Activated CD4-positive, alpha-beta T cell treated with anti-CD3 and anti-CD28 coated beads for 24 hours (primary cell): ENCODE measurements at places on chromosomes 1 and 21.

- DNase-seq: no peak
Observed at GRCh38 chr1:174724219-174724618, 275.5 kb upstream of the CACYBP start.

- peak; percentile 64 for DNase-seq
Observed at GRCh38 chr1:34597877-34598514, 156.9 kb upstream of the GJB5 start.

DNA sequence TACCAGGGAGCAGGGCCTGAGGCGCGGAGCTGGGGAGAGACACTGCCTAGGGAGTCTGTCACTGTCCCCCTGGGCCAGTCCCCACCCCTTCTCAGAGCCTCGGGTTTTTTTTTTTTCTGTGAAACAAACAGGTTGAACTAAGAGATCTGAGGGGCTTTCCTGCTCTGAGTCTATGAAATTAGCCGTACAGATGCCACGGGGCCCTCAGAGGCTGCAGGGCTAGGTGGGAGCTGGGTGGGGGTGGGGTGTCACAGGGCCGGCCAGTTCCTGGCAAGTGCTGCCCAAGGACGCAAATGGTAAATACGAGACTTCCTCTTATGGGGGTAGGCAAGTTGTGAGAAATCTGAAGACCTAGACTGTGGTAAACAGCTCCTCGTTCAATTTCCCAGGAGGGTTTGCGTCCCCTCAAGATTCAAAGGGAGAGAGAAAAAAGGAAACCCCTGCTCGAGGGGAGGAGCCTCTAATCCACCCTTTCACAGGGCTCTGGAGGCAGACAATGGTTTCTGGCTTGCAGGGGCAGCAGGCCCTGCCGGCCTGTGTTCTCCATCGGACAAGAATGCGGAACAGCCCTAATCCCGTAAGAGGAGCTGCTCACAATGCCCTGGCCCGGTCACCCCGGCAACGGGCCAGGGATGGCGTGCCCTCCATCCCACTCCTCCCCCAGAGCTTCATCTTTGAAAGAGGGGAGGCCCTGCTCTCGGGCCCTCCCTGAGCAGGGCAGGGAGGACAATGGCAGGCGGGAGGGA is 7.8 kb downstream of the NUAK2 start:
- DNase-seq: no peak

DNA sequence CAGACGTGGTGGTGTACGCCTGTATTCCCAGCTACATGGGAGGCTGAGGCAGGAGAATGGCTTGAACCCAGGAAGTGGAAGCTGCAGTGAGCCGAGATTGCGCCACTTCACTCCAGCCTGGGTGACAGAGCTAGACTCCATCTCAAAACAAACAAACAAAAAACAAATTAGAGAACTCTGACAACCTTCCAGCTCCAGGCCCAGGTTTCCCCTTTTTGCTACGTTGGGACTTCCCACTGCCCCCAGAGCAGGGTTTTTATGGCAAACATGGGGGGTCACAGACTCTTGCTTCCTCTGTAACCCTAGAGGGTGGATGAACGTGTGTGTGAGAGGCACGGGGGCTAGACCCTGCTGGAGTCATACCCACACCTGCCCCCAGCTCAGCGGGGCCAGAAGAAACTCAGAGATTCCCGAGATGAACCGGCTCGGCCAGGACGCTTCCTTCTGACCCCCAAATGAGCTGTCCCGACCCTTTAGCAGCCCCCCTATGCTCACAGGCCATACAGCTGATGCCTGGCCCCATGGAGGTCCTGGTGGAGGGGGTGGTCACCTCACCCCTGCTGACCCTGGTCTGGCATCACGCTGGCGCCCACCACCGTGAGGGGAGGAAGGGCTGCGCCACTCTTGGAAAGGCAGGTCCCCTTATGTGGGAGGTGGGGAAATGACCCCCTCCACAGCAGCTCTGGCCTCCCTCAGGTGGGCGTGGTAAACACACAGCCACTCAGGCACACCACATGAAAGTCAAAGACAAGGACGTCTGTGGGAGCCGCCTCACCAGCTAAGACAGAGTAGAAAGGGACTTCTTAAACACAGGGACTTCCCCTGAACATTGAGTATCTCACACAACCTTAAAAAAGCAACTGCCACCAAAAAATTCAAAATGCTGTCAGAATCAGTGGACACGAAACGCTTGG is 7.1 kb downstream of the GPR157 start:
- DNase-seq: no peak

DNA sequence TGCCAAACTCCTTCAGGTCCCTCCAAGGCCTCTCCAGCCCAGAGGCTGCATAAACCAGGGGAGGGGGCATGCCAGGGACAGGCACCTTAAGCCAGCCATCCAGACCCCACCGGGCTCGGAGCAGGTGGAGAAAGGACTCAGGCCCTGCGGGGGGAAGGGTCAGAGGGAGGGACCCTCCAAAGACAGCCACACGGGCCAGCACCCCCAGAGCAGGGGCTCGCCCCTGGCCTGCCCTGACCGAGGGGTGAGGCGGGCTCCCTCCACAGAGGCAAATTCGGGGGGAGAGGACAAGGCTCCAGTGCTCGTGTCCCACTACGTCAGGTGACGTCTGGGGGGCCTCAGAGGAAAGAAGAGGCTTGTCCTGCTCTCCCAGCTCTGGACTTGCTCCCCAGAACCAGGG is 8.2 kb downstream of the MEGF6 start:
- DNase-seq: no peak

DNA sequence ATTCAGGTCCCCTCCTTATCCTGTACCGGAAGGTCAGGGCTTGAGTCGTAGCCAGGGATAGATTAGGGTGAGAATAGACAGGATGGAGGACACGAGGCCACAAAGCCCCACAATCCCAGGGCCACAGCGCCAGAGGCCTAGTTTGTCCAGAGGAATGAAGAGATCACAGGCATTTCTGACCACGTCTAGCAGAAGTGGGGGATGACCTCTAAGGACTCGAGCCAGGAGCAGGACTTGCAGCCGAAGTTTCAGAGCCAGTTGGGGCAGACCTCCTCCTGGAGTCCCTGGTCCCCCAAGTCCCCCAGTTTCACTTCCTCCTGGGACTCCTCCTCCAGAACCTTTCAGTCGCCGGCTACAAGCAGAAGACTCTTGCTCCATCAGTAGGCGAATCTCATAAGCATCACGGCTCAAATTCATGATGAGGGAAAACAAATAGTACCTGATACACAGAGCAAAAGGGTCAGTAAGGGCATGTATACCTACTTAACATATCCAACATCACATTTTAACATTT is 2.3 kb upstream of the ITGA10 start:
- no peak for DNase-seq

DNA sequence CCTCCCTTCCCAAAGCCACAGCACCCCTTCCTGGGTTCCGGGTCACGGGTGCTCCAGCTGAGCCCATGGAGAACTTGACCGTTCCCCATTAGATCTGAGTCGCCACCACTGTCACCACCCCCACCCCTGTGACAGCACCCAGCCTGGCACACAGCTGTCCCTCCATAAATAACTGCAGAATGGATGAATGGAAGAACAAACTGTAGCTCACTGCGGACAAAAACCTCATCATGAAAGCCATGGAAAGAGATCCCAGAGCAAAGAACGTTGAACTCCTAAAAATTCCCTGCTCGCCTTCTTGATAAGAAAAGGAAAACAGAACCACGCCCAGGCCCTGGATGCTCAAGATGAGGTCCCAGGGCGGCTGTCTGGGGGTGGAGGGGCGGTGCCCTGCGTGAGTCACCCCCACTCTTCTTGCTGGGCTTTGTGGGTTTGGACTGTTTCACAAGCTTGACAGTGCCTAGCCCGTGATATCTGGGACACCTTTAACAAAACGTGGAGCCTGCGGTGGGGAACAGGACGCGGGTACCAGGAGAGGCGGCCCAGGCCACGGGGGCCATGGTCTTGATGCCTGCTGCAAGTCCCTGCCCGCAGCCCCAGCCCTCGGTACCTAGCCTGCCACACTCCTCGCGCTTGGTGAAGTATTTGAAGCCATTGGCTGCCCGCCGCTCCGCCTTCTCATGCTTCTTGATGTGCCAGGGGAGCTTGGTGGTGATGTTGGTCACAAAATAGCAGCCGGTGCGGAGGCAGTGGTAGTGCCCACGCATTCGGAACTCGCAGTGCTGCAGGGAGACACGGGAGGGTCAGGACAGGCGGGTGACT is 151.9 kb downstream of the CASZ1 start:
- DNase-seq: no peak

DNA sequence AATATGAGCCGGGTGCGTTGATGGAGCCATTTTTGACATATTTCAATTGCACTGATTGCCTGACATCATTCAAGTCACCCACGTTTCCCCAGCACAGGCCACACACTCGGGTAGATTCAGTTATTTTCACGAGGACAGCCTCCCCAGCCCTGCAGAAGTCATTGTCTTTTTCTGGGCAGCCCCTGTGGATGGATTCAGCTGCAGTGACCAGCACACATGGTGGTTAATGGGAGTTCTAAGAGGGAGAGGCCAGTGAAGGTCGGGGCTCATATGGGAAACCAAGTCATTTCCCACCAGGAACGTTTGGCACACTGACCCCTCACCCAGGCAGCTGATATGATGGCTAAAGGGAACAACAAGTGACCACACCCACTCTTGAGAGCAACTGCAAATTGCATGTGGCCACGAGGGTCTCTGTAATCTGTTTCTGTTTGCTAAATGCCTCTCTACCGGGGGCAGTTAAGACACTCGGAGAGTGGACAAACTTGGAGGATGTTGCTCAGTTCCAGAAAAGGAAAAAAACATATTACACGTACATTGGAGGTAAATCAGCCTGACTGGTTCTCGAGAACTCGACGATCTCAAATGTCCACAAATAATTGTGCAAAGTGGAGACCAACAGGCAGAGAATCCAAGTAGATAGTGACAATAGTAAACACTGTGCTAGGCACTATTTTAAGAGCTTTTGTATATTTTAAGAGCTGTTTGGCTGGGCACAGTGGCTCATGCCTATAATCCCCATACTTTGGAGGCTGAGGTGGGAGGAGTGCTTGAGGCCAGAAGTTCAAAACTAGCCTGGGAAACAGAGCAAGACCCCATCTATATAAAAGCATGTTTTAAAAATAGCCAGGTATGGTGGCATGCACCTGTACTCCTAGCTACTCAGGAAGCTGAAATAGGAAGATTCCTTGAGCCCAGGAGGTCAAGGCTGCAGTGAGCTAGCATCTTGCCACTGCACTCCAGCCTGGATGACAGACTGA is 167.2 kb upstream of the IRF2BP2 start:
- no peak for DNase-seq

DNA sequence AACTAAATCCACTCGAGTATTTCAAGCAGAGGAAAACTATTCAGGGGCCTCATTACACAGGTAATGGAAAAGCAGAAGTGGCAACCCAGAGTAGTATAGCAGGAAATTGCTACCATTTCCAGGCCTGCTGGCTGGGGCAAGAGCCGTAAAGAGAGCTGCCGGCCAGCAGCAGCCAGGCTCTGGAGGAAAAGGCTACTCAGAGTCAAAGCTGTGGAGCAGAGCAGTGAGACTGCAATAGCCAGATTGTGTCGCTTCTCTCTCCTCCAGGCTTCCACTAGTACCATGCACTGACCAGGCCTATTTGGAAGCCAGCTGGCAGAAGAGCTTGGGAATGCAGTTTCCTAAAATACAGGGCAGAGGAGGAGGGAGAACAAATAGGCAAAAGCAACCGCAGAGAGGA is 155.5 kb downstream of the OMA1 start:
- no peak for DNase-seq
